Suppressor macrophage treated with lipopolysaccharide for 4 hours (primary cell): ENCODE measurements at places on chromosomes 7 and 10.
A peak's percentile ranks its signal among the peaks of the same experiment; 100 is the strongest.

DNA sequence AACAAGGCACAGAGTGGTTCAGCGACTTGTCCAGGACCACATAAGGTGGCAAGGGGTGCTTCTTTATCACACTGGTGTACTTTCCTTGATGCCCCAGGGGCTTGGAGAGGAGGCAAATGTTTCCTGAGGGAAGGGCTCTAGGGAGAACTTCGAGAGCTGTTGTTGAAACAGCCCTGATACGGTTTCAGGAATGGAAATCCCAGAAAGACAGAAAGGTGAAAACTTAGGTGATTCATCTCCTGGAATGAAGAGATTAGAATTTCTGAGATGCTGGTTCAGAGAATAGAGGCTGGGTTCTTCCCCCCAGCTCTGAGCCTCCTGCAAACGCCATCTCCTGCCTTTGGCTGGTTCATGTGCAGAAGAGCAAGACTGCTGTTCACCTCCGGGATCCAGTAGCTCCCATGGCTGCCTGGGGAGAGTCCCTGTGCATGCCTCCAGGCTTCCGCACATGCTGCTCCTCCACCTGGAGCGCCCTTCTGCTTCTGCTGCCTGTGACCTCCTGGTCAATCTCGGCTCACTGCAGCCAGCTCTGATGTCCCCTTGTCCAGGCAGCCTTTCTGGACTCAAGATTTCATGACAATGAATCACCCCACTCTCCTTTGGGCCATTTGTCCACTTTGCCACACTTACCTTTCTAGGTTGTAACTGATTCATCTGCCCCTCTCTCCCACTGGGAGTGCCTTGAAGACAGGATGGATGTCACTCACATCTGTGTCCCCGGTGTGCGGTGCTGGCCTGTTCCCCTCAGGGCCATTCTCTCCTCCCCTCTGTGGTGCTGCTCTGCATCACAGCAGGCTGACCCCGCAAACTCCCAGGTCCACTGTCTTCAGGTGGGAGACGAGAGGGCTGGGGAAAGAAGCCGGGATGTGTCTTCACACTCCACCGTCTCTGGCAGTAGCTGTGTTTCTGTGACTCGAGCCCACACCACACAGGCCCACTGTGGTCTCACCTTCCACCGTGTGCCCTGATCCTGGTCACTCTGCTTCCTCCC lies 3.6 kb upstream of the CDH23 start:
- no peak for DNase-seq

DNA sequence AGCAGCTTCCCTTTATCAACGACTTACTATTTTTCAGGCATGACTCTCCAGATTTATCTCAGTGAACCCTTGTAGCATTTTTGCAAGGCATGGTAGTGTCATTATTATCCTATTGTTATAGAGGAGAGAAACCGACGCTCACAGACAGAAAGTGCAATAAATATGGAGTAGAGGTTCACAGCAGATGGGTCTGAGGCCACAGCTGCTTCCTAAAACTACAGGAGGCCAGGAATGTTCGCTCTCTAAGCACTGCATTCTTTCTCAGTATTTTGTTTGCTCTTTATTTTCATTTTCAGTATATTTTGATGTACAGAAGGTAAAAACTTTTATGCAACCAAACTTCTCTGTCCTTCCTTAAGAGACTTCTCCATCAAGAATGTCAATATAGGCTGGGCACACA lies 4.5 kb upstream of the AEBP1 start:
- DNase-seq, result no peak

DNA sequence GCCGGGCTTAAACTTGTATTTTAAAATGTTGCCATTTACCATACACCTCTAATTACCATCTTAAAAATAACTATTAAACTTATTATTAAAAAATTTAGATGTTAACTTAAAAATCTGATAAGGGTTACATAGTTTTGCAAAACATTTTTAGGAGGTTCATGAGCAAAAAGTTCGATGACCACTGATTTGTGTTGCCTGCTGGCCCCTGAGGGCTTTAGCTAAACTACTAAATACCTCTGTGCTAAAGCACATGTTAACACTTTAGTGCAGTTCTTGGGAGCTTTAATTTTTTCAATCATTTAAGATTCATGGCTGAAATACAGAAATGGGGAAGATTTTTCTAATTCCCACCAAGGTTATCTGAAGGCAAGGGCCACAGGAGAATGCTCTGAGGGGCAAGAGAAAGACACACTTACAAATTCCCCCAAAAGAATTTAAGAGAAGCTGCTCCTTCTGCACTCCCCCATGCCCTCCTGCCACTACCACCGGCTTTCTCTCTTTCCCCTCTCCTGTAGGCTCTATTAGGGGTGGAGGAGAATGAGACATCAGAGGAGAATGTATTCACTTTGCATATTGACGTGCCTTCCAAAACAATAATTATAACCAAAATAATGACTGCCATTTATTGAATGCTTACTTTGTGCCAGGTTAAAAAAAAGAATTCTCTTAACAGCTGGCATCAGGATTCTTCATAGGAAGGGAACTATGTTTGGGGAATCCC lies 106.2 kb downstream of the RTKN2 start:
- no peak for DNase-seq

- DNase-seq, result no peak
Observed at GRCh38 chr7:78734626-78735025, 718.8 kb downstream of the MAGI2 start.

- no peak for DNase-seq
Observed at GRCh38 chr7:47884675-47885074, 63.6 kb downstream of the PKD1L1 start.

- DNase-seq, result no peak
Observed at GRCh38 chr7:140557809-140558518, 78.7 kb upstream of the MKRN1 start.

DNA sequence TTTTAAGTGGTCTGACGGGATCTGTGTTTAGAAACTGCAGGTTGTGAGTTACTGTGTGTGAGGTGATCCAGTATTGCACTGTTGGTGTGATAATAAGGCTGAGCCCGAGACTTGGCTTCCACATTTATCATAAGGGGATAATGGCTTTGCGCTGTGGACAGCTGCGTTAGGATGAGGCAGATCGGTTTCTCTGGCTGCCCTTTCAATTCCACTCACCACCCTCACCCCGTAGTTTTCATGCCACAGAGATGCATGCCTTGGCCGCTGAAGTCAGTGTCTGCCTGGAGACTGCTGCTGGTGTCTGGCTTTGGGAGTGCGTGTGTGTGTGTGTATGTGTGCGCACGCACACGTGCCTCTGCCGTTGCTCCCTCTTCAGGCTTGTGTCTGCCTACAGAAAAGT lies 273.0 kb downstream of the CCDC3 start:
- no peak for DNase-seq

- no peak for DNase-seq
Observed at GRCh38 chr10:127993056-127993690, 86.3 kb downstream of the PTPRE start.

DNA sequence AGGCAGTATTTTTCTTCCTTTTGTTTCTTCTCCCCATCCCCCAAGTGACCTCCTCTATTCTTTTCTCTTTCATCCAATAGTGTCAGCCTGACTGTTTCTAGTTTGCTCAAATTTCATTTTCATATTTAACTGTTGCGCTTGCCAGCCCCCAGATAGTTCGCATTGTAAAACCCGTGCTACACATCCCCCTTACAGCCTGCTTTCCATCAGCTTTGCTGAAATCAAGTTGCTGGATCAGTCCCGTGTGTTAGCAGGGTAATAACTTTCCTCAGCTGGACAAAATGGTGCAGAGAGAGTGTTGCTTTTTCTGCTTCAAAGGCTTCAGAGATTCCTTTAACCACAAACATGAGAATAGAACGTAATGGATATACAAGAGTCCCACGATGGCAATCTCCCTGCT lies 180.6 kb upstream of the NPVF start:
- no peak for DNase-seq

DNA sequence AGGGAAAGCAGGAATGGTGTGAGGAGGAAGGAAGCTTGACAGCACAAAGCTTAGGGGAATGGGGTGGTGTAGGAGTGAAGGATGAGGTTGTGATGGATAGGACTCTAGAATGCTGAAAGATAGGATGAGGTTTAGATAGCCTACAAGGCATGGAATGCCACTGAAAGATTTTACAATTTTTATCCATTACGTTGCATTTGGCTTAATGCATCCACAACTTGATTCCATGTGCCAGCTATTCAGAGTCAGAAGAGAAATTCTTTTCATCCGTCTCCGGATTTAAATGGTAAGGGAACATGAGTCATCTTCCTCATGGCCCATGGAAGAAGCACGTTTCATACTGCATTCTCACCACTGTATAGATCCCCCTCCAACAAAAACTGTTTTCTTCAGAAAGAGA lies 212.4 kb upstream of the BMPER start:
- DNase-seq, result no peak

GRCh38 chr10:740936-741431 lies 51.5 kb upstream of the DIP2C start:
- DNase-seq, result no peak

DNA sequence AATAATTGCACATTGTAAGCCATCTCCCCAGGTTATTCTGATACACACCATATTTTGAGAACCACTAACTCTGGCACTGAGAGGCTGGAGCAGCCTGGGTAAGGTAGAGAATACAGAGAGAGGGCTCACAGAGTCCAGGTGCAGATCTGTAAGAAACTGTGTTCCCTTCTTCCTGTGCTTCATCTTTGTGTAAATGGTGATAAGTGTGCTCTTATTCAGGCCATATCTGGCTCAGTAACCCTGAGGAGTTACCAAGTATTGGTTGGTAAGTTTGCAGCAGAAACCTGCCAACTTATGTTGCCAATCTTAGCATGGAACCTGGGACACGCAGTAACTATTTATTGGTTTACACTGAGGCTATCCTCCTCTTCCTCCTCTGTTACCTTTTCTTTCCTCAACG lies 16.2 kb upstream of the ICA1 start:
- DNase-seq, result no peak

GRCh38 chr7:143360788-143361551 lies 1.5 kb downstream of the FAM131B start:
- no peak for DNase-seq

GRCh38 chr10:62534031-62534430 lies 159.9 kb downstream of the ZNF365 start:
- DNase-seq, result peak; percentile 50

GRCh38 chr7:35865287-35865686 lies 64.4 kb downstream of the SEPTIN7 start:
- no peak for DNase-seq

- no peak for DNase-seq
Observed at GRCh38 chr10:93826355-93826754, 67.4 kb upstream of the SLC35G1 start.

GRCh38 chr7:23712368-23713284 lies 2.6 kb downstream of the STK31 start:
- peak; percentile 72 for DNase-seq

- no peak for DNase-seq
Observed at GRCh38 chr10:28807760-28808613, 130.7 kb downstream of the BAMBI start.

DNA sequence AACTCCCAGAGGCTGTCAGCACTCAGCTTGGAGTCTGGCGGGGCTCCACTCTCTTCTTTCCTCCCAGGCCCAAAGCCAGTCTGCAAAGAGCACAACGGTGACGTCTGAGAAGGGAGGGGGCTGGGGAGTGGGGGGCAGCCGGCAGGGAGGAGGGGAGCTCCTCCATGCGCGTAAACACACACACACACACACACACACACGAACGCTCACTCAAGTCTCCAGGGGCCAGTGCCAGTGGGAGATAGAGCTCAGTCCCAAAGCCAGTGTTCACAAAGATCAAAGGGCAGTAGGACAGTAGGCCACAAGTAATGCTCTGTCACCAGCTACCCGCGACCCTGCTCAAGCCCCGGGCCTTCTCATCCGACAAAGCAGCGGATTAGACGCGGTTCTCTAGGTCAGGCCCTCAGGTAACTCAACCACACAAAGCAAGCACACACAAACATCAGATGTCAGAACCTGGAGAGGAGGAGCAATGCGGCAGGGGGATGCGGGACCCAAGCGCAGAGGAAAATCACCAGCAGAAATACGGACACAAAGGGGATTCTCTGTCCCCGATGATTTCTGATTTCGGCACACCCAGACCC lies 19.9 kb downstream of the TCAF1 start:
- DNase-seq, result no peak

DNA sequence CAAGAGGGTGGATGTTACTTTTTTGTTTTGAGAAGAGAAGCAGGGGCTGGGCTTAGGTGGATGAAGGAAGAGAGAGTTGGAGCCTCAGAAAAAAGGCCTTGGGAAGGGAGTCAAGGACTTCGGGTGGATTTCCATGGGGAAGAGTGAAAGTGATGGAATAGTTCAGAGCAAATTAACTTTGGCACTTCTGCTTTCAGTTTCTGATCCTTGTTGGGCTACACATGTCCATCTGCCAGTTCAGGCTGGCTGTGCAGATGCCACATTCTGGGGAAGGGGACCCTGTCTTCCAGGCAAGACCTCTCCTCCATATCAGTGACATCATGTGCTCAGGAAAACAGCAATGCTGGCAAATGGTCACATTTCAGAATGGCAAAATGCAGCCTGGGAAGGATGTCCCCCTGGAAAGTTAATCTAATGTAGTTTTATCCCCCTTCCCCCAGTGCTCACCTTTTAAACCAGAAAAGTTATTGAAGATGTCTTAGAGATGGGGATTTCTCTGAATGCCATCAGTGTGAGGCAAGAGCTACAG lies 86.0 kb downstream of the WDFY4 start:
- DNase-seq, result peak; percentile 61

GRCh38 chr7:119351320-119351719 lies 921.7 kb upstream of the KCND2 start:
- no peak for DNase-seq

GRCh38 chr7:80334196-80334595 lies 177.7 kb downstream of the GNAT3 start:
- DNase-seq, result no peak
